Kidney tubule cell (primary cell): ENCODE measurements at places on chromosomes 2 and 18.
A peak's percentile ranks its signal among the peaks of the same experiment; 100 is the strongest.

- DNase-seq, result no peak
Observed at GRCh38 chr2:229237270-229237669, 33.8 kb downstream of the PID1 start.

DNA sequence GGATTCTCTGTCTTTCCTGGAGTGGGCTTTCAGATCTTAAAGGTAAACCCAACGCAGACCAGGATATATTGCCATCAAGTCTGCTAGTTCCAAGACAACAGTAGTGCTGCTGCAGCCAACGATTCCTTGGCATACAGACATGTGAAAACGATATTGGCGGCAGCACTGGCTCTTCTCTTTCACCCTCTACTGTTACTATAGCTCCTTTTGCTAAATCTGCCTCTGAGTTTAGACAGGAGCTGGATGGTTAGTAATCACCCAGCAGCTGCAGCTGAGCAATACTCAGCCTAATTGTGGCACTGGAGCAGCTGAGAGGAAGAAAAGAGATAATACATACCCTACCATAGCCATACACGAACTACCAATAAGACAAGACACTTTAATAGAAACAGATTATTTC, 4.0 kb downstream of the YES1 start:
- no peak for DNase-seq

DNA sequence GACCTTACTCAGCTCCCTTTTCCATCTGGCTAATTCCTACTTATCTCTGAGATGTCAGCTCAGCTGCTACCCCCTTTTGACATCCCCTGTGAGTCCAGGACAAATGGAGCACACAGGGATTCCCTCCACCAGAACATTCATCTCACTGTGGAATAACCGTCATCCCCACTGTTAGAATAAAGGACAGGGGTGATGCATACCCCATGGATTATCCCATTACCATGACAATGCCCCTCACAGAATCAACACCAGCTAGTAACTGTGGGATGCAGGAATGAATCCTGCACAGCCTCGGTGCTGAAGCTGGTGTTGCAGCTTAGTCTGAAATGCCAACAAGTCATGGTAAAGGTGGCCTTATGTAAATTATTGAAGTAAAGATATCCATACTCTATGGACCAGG, 624.8 kb upstream of the RAB6C start:
- DNase-seq, result no peak

- no peak for DNase-seq
Observed at GRCh38 chr2:239389414-239390329, 11.1 kb downstream of the HDAC4 start.

GRCh38 chr2:19542796-19543662, 184.6 kb upstream of the OSR1 start:
- DNase-seq, result no peak

DNA sequence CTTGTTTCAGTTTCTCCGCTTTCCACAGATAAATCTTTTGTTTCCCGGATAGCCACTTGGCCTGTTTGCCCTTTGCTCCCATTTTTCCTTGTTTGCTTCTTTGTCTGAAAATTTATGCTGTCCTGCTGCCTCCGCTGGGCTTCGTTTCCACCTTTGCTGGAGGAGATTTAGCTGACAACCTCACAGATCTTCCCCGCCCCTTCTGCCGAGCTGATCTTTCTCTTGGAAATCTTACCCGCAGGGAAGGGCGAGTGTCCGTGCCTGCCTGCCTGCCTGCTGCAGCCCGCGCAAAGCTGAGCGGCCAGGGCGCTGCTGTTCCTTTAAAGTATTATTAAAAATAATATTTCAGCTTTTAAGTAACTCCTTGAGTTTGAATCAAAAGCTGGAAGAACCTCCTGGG, 1.4 kb upstream of the XRCC5 start:
- DNase-seq, result peak; percentile 34

- peak; percentile 74 for DNase-seq
Observed at GRCh38 chr2:102025016-102025501, 33.3 kb downstream of the IL1R2 start.

DNA sequence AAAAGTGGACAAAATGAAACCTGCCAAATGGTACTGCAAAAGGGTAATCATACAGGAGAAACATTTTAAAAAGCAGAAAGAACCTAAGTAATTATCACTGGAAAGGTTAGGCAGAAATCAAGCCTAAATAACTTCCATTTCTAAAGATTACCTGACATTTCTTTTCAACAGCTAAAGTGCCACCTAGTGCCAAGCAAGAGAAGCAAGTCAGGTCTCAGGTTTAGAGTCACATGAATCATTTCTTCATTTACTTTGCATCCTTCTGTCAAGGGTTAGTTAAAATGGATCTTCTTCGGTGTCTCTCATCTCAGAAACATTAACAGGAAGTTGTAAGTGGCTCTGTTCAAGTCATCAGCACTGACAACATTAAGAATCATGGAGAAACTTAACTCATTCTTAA, 90.3 kb downstream of the AKAIN1 start:
- DNase-seq, result peak; percentile 17

GRCh38 chr2:190327867-190328572, 8.4 kb upstream of the HIBCH start:
- DNase-seq, result no peak

DNA sequence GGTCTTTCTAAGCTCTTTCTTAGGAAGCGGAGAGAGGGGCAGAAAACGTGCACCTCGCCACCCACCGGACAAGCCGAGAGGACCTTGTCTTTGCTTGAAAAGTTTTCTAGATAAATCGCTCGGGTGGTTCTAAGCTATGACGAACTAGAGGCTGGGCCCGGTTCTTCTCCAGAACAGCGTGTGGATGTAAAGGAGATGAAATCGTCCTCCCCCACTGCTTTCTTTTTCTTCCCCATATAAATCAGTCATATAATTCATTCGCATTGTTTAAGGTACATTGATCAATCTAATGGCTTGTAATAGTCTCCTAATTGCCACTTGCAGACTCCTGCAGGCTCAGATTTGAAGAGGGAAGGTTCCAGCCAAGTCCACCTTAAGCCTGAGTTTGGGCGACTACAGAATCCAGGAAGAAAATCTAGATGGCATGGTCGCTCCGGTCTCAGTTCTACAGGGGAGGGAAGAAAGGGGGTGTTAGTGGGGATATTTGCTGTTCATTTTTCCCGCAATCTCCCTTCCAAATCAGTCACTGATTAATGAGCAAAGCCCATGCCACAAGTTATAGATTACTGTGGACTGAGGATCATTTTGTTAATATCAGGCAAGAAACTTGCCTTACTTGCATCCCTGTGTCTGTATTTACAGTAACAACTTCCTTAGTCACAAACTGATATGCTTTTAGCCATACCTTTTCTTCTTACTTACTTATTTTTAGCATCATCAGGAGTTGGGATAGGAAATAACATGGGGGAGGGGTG, 5.6 kb upstream of the SP9 start:
- no peak for DNase-seq

DNA sequence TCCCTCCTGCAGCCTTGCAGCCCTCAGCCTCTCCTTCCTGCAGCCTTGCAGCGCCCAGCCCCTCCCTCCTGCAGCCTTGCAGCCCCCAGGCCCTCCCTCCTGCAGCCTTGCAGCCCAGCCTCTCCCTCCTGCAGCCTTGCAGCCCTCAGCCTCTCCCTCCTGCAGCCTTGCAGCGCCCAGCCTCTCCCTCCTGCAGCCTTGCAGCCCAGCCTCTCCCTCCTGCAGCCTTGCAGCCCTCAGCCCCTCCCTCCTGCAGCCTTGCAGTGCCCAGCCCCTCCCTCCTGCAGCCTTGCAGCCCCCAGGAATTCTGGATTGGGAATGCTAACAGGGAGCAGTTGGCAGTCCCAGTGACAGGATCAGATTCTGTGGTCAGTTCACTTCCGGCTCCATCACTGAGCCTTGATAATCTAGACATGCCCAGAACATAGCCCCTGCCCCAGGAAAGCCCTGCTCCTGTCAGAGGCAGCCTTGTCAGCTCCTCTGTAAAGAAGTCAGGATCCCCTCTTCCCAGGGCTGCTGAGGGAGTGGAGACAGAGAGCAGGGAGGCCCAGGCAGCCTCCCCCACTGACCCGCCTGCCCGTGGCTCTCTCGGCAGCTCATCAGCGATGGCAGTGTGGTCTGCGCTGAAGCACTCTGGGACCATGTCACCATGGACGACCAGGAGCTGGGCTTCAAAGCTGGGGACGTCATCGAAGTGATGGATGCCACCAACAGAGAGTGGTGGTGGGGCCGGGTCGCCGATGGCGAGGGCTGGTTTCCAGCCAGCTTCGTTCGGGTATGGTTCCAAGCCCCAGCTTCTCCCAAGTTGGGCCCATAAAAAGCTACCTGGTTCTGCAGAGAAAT, 54.8 kb downstream of the FAM168B start:
- DNase-seq, result no peak

GRCh38 chr2:43798300-43798699, 24.5 kb downstream of the DYNC2LI1 start:
- DNase-seq, result no peak

DNA sequence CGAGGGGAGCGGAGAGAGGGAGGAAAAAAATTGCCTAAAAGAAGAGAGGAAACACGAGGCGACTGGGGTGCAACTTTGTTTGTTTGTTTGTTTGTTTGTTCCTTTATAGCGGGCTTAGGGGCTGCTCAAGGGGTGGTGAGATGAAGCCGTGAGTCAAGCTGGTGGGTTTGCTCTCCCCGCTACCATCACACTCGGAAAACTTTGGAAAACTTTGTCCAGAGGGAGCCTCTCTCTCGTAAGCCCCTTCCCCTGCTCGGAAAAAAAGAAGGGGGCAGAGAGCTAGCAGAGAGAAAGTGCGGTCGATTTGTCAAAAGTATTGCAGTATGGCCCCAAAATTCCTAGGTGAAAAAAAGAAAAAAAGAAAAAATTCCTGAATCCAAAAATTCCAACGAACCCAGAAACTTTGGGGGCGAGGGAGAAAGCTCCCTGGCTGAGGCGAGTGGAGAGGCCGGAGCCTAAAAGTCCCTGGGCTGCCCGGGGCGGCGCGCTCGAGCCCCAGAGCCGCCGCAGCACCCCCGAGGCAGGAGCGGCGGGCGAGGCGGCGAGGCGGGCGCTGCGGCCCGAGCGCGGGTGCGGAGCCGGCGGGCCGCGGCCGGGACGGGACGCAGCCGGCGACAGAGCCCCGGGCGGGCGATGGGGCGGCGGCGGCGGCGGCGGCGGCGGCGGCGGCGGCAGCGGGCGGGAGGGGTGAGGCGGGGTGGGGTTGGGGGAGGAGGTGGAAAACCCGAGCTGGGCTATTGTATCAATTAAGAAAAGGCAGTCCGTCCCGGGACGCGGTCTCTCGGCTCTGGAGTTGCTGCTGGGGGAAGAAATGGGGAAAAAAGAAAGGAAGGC, 558 bp upstream of the CYP26B1 start:
- DNase-seq, result no peak

GRCh38 chr18:36504928-36505327, 207.4 kb downstream of the FHOD3 start:
- DNase-seq, result peak; percentile 9

- DNase-seq, result no peak
Observed at GRCh38 chr2:215052404-215052803, 86.0 kb downstream of the ABCA12 start.

- DNase-seq, result no peak
Observed at GRCh38 chr2:231661422-231662027, 46.8 kb upstream of the PTMA start.

DNA sequence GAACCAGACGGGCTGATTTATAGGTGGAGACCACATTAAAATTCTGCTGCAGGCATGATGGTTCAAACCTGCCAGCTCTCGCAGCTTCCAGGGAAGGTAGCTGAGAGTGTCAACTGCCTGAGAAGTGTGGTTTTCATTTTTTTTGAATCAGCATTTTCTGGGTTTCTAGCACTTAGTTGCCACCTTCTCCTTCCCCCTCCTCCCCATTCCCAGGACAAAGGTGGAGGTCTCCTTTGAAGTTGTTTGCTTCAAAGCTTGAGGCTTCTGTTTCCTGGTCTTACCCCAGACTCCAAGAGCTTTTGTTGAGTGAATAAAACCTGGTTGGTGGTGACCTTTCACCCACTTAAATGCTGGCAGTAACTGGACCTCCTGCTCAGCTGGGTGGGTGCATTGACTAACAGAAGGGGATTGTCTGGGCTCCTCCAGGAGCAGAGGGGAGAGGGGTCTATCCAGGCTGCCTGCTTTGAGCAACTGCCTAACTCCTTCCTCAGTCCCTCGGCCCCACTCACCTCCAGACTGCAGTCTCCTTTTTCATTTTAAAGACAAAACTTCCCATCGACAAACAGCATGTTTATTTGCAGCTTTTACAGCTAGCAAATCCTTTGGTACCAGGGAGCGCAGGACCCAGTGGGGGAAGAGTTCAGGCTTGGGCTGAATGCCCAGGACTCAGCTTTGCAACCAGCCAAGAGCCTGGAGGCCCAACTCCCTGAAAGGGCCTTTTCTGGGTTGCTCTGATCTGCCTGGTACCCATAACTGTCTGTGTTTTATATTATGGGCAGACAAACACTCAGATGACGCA, 3.5 kb downstream of the RHOB start:
- DNase-seq, result peak; percentile 78

DNA sequence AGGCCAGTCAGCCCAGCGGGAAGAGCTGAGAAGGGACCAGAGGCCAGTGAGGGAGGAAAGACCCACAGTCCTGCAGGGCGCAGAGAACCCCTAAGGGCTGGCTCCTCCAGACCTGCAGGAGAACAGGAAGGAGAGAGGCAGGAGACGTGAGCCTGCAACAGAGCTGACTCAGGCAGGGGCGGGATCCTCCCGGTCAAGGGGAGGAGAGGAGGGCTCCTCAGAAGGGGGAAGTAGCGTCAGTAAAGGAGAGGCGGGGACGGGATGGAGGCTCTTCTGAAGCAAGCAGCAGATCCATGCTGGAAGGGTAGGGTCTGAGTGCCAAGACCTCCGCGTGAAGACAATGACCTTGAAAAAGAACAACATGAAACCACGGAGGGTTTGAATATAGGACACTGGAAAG, 50.8 kb downstream of the TRABD2A start:
- peak; percentile 63 for DNase-seq

DNA sequence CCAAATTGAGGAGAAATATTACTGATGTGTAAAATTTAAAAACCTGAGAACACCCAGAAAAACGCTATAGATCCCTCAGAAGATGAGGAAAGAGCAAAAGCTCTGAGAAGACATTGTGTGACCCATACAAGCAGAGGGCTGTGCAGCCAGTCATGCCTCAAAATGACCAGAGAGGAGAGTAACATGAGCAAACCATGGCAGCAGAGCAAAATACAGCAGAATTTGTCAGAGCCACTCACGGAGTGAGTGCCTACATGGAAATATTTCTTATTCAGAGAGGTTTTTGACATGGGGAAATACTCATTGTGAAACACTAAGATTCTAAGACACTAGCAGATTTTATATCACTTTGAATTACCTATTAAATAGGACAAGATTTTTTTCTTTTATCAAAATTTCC, 96.8 kb upstream of the DNAJC10 start:
- no peak for DNase-seq

DNA sequence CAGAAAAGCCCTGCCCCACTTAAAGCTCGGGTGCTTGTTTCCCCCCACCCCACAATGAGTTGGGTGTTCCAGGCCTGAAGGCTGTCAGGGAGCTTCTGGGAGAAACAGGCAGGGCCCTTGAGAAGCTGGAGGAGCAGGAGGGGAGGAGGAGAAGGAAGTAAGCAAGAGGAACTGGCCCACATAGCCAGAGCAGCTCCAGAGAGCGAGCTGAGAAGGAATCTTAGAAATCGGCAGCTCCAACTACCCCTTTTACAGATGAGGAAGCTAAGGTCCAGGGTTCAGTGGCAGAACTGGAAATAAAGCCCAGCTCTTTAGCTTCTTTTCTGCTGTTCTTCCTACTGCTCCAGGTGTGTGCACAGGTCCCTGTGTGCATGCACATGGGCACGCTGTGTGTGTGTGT, 12.7 kb upstream of the KCNK3 start:
- DNase-seq, result no peak

GRCh38 chr2:208491641-208492040, 85.0 kb downstream of the PTH2R start:
- no peak for DNase-seq
